Activated T-helper 9 cell treated with anti-CD3 and anti-CD28 coated beads, Interleukin-2, amount 50 U/mL, for 16 hours (primary cell): ENCODE measurements at places on chromosomes 13 and 19.

DNA sequence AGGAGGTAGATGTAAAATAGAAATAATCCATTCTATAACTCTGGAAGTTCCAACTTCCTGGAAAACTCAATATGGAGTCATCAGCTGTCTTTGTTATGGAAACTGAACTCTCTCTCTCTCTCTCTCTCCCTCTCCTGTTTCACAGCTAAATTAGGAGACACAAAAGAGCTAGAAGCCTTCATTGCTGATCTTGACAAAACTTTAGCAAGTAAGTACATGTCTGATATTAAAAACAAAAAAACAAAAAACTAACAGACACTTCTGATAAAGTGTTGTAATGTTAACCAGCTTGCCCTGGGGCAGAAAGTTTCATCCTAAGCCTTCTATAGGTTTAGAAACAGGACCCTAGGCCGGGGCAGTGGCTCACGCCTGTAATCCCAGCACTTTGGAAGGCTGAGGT is 11.3 kb downstream of the RGCC start:
- DNase-seq, result no peak

- DNase-seq, result no peak
Observed at GRCh38 chr13:106493533-106494220, 41.8 kb downstream of the EFNB2 start.

DNA sequence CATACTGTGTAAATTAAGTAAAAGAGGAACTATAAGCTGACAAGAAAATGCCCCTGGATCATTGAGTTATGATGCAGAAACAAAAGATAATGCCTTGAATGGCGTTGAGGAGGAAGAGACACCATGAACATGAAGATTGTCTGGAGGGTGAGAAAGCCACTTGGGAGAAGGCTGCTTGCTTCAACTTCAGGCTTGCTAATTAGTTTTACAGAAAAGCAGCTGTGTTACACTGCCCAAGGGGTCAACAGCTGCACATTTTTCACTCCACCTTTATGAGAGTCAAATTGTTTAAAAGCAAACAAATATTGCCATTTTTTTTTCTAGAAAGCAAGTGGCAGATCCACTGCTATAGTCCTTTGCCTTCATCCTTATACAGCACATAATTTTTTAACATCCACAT is 35.5 kb upstream of the KLF12 start:
- DNase-seq, result no peak

GRCh38 chr19:39515551-39516191 is 732 bp downstream of the SELENOV start:
- DNase-seq, result no peak

DNA sequence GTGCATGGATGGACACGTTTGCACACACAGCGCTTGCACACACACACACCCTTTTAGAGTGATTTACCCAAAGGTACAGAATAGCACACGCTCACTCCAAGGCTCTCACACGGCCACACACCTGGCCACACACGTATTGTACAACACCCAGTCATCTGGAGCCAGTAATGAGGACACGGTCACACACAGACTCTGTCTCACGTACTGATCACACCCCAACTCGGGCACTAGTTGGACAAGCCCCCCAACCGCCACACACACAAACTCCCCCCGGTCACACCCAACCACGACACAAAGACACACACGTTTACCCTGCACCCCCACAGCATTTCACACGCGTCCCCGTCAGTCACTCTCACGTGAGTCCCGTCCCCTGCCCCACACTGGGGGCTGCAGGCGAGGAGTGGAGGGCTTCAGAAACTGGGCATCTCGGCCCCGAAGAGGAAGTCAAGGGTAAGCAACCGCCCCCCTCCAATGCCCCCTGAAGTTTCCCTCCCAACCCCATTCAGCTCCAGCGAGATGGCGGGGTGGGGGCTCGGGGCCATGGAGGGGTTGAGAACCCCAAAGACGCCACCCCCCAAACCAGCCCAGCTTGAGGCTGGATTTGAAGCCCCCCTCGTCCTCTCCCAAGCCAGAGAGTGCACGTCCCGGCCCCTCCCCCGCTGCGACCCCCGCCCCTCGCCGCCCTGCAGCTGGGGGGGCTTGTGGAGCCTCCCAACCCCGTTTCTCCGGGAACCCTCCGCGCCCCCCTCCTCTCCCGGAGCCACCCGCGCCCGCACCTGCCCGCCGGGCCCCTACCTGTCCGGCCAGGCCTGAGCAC is 599 bp downstream of the OLFM2 start:
- no peak for DNase-seq

GRCh38 chr19:49492573-49493405 is 3.4 kb upstream of the RPS11 start:
- no peak for DNase-seq

GRCh38 chr19:58385891-58386575 is 1.0 kb upstream of the RPS5 start:
- DNase-seq, result no peak

DNA sequence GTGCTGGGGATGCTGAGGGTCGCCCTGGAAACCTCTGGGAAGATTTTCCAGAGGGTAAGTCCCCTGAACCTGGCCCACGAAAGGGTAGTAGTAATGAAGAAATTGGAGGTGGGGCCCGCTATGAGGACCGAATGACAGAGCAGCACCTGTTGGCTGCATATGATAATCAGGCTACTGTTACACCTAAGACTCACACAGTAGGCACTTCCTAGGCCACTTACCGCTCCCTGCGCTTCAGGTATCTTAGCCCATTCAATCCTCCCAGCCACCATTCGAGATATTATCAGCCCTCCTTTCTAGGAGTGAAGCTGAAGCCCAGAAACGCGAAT is 4.3 kb upstream of the LRFN3 start:
- no peak for DNase-seq

DNA sequence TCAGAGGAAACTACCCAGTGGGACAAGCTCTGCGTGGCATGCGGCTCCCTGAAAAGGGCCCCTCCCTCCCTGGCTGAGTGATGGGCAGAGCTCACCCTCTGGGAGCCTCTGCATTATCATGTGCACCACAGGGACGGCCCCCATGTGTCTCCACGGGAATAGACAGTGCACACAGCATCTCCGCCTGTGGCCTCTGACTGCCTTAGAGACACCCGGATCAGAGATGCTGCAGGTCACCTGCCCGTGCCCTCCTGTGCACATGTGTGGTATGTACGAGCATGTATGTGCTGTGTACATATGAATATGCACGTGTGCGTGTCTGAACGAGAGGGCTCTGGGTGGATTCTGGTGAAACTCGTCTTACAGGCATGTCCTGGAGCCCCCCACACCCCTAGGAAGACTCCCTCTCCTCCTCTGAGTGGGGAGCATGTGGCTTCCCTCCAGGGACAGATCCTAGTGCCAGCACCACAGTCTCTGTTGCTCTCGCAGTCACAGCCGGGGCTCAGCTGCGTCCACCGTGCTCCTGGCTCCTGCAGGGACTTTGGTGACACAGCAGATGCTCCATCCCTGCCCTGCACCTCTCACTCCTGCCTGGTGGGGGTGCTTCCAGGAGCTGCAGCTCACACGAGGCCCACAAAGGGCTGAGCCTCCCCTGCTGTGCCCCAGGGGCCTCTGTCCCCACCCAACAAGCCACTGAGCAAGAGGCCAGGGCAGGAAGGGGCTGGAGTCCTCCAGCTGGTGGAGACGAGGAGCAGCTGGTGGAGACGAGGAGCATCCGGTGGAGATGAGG is 19.6 kb downstream of the C13orf46 start:
- no peak for DNase-seq

DNA sequence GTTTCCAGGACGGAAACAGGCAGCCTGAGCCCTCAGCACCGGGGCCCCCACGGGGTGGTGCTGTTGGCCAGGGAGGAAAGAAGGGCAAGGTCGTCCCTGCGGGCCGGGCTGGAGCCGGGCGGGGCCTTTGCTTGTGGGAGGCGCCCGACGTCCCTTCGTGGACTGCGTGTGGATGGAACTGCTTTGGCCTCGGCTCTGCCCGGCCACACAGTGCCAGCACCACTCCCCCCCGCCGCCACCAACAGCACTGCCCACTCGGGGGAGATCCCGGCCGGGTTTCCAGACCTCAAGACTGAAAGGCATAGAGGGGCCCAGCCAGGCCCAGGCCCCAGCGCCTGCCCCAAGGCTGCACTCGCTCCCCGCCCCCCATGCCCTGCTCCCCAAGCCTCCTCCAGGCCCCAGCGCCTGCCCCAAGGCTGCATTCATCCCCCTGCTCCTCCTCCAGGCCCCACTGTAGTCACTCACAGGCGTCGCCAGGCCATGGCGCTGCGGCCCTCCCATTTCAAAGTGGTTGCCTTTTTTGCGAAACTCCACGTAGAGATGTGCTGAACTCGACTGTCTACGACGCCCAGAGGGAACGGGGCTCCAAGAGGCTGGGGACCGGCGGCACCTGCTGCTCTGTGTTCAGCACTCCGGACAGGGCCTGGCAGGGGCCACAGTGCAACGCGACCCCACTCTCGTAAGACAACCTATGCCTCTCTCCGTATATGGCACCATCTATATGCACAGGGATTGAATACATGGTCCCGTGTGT is 22.5 kb downstream of the C13orf46 start:
- peak; percentile 20 for DNase-seq

DNA sequence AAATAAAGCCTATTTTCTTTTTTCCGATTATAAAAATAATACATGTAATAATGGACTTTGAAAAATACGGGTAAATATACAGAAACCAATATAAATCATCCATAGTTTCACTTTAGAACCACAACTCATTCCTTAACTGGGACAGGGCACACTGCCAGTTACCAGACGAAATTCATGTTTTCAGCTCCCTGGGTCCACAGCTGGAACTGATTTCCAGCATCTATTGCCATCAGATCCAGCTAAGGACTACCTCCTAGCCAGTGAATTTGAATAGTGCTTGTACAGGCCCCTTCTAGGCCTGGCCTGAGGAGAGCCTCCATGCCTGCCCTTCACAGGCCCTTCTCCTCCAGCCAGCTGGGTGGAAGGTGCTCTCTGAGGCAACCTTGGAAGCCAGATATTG is 30.0 kb upstream of the ATP12A start:
- DNase-seq, result no peak

DNA sequence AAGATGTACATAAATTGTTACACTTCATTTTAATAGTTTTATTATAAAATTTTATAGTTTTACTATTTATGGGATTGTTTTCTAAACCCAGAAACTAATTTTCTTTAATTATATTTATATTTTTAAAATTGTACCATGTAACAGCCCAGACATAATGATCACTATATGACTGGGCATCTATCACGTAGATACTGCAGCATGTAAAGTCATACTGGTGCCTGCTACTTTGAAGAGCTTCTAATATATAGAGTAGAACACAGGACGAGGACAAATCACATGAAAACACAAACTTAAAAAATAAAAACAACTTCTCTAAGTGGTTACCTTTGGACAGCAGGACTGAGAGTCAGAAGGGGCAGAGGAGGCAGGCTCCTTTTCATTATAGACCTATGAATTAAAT is 5.3 kb downstream of the ELF1 start:
- DNase-seq, result no peak

DNA sequence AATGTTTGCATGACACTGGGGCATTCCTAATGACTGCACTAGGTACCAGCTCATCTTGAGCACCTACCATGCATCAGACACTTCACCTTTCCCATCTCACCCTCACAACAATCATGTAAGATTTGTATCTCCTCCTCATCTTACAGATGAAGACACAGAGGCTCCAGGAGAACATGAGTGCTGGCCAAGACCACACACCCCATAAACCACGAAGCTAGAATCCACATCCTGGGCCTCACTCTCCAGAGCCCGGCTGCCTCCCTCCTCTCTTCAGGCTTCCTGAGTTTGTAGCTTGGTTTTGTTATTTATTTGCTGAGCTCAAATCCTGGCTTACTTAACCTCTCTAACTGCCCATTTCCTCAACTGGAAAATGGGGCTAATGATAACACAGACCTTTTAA is 25.9 kb downstream of the FAM216B start:
- DNase-seq, result no peak

GRCh38 chr19:54616821-54617560 is 13.3 kb upstream of the LILRB1 start:
- no peak for DNase-seq

GRCh38 chr13:19634256-19634740 is 839 bp downstream of the MPHOSPH8 start:
- DNase-seq, result no peak

DNA sequence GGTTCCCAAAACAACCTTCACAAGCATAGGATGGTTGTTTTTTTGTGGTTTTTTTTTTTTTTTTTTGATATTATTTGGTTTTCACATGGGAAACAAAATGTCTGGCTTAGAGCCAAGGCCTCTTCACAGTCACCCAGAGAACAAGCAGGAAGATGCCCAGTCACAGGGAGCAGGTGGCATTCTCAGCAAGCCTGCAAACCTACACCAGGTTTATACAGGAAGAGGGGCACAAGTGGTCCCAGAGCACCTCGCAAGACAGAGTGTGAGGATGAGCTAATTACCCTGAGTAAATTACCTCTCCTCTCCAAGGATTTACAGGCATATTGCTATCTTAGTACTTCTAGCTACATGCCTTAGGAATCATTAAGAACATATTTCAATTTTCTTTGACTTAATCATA is 1375.6 kb downstream of the EFNB2 start:
- DNase-seq, result no peak

DNA sequence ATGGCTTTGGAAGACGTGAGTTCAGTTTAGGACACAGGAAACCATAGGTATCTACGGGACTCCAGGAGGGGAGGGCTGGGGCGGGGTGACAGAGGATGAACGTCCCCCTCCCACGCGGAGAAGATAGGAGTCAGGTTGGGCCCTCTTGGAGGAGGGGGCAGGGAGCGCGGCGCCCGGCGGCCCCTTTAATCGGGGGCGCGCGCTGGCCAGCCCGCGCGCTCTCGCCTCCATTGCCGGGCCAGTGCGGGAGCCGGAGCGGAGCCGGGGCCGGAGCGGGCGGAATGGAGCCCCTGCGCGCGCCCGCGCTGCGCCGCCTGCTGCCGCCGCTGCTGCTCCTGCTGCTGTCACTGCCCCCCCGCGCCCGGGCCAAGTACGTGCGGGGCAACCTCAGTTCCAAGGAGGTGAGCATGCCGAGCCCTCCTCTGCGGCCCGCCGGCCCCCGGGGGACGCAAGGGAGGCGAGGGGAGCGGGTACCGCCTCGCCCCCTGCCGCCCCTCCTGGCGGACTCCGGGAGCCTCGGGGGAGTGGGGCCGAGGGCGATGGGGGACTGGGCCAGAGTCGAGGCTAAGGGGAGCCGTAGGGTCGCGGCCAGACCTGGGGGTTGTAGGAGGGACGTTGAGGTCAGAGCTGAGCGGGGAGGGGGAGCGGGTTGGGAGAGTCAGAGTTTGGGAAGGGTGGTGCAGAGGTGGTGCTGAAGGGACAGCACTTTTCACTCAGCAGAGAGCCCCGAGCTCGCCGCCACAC is at the start of gene TMEM145:
TMEM145 (plus strand) TSS at position 214 of the 744 bp plus-strand sequence; CDS start at position 282, 68 bp downstream.
- DNase-seq, result no peak

DNA sequence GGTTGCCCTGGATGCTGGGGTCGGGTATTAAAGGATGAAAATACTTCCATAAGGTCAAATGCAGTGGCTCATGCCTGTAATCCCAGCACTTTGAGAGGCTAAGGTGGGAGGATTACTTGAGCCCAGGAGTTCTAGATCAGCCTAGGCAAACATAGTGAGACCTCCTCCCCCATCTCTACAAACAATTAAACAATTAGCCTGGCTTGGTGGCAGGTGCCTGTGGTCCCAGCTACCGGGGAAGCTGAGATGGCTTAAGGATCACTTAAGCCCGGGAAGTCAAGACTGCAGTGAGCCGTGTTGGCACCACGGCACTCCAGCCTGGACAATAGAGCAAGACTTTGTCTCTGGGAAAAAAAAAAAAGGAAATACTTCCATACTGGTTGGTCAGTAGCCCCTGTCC is 1.5 kb downstream of the KLK11 start:
- DNase-seq, result no peak
